ENCODE measurements at places on chromosomes 12 and 14.

DNA sequence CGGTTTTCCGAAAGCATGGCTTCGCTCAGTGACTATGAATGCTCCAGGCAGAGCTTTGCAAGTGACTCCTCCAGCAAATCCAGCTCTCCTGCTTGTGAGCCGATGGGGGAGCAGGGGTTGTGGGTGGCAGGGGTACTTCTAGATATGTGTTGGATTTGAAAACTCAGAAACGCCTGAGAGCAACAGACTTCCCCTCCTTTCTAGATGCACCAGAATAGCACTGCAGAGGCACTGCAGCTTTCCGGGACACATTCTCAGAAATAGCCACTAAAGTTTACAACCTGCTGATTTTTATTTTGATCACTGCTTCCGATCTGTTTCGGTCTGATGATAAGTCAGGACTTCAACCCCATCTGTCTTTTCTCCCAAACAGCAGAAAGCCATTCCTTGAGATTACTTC, 8.6 kb downstream of the TCP11L2 start:
- no peak for DNase-seq

DNA sequence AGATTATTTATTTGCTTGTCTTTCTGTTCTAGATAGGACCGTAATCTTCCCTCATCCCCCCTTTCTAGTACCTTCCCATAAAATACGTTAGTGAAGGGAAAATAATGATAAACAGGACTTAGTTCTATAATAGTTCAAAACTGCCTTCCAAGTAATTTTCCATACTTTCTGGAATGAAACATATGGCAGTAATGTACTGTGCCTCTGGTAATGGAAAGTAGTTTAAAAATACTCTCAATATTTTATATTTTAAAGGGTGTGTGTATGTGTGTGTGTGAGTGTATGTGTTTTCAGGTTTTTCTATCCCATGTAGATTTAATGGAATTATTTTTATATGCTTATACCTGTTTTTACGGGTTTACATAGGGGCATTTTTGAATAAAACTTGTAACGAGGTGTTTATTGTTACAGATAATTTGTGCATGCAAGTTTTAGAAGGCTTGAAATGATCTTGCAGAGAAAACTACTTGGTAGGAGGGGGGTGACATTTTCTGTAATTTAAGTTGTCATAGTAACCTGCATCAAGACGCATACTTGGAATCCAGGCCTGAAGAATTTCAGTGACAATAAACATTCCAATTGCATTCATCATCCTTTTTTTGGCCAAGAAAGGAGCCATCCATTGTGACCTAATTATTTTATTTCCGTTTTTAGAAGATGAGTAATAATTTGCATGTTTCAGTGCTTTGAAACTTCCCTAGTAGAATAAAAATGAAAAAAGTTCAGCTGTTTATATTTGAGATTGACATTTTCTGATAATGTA, 38.9 kb downstream of the RASSF8 start:
- no peak for DNase-seq

DNA sequence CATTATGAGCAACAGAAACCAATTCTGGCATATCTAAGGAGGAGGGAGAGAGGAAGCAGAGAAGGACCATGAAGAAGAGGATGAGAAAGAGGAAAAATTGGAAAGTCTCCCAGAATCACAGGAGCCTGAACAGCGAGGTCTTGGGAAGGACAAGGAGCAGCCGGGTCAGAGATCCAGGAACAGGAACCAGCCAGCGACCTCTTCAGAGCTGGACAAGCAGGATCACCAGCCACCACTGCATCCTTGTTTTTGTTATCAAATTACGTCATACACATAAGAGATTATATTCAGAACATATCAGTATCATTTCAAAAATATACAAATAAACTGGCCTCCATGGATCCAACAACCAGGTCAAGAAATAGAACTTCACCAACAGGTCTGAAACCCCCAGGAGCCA, 22.1 kb upstream of the BDKRB2 start:
- DNase-seq: no peak

DNA sequence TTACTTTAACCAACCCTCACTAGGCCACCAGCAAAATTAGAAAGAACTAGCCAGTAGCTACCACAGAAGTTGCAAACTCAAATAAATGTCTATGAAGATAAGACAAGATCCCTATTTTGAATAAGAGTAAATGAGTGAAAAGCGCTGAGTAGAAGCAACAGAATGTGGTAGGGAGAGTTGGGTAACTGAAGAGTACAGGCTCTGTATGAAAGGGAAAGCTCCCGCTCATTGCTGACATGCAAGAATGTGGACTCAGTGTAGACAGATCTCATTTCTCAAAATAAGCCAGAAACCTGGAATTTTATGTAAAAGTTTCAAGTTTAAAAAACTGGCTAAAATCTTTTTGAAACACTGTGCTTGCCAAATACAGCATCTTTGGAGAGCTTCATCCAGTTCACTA, 63.9 kb downstream of the NAV3 start:
- no peak for DNase-seq
